ENCODE measurements at places on chromosomes 3 and 15.

DNA sequence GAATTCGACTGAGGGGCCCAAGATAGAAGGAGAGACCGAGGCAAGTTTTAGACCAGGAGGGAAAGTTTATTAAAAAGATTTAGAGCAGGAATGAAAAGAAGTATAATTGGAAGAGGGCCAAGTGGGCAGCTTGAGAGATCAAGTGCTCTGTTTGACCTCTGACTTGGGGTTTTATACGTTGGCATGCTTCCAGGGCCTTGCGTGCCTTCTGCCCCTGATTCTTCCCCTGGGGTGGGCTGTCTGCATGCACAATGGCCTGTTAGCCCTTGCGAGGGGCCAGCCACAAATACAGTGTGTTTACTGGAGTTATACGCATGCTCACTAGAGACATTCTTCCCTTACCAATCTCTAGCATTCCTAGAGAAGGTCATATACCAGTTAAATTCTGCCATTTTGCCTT, 70.7 kb upstream of the LARS2 start:
- no peak overlapping the region for H3K27ac ChIP-seq
- peaks cover 5% of the 10 kb centered on the region for H3K27me3 ChIP-seq
- no peaks in the 10 kb centered on the region for H3K36me3 ChIP-seq
- peaks cover 4% of the 10 kb centered on the region for H3K4me1 ChIP-seq
- no peak for DNase-seq

DNA sequence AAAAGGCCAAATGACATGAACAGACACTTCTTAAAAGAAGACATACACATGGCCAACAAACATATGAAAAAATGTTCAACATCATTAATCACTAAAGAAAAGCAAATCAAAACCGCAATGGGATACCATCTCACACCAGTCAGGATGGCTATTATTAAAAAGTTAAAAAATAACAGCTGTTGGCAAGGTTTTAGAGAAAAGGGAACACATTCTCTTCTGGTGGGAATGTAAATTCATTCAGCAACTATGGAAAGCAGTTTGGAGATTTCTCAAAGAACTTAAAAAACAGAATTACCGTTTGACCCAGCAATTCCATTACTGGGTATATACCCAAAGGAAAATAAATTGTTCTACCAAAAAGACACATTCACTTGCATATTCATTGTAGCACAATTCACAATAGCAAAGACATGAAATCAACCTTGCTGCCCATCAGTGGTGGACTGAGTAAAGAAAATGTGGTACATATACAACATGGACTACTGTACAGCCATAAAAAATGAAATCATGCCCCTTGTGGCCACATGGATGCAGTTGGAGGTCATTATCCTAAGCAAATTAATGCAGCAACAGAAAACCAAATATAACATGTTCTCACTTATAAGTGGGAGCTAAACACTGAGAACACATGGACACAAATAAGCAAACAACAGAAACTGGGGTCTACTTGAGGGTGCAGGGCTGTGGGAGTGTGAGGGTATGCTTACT, 190.7 kb upstream of the MCTP2 start:
- H3K4me3 ChIP-seq, result no peak overlapping the region
- no peaks in the 10 kb centered on the region for H3K4me1 ChIP-seq
- DNase-seq, result no peak

DNA sequence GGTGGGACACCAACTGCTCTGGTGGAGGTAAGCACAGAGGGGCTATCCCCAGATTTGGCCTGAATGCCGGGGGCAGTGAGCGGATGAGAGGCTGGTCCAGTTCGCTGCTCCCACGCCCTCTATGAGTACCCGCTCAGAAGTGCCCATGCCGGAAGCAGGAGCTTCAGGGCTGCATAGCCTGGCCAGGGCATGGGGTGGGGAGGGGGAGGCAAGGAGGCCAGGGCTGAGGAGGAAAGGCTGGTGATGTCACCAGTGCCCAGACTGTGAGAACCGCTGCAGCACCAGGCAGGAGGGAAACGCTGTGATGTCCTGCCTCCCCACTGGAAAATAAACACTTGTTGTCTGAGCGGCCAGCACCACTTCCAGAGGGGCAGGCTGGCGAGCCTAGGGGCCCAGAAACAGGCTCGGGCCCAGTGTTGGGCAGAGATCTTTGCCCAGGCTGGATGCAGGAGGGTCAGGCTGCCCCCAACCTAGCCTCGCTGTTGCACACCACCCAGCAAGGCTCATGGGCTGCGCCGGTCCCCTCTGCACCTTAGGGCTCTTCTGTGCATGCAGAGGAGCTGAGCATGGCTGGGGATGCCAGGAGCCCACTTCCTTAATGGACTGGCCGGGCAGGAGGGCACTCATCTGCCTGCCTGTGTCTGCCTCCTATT, 10.9 kb upstream of the DLL4 start:
- no peaks in the 10 kb centered on the region for H3K4me1 ChIP-seq
- no peak overlapping the region for H3K27ac ChIP-seq
- H3K36me3 ChIP-seq, result no peaks in the 10 kb centered on the region
- DNase-seq, result no peak

DNA sequence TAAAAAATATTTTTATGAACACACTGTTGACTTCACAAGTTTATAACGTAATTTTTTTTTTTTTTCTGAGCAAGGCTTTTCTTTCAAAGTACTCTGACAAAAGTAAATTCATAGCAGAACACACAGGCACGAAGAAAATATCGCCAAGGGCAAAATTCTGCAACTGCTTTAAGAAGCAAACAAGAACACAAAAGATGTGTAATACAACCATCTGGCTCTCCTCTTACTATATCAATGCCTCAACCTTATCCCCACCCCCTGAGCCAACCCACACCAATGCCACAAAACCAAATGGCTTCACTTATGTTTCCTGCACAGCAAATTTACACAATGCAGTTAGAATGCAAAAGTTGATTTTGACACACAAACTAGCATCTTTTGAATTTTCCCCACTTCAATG, 274.2 kb downstream of the FOXP1 start:
- H3K27me3 ChIP-seq, result no peaks in the 10 kb centered on the region
- no peaks in the 10 kb centered on the region for H3K36me3 ChIP-seq
- peaks cover 17% of the 10 kb centered on the region for H3K4me1 ChIP-seq
- DNase-seq, result no peak
- H3K27ac ChIP-seq, result no peak overlapping the region
- no peak overlapping the region for H3K4me3 ChIP-seq

GRCh38 chr15:40088929-40089755, 19.5 kb downstream of the BMF start:
- DNase-seq, result no peak
- H3K4me1 ChIP-seq, result peaks cover 57% of the 10 kb centered on the region
- H3K36me3 ChIP-seq, result peaks cover 6% of the 10 kb centered on the region
- H3K4me3 ChIP-seq, result no peak overlapping the region
- no peaks in the 10 kb centered on the region for H3K27me3 ChIP-seq

GRCh38 chr3:140733623-140734022, 55.8 kb downstream of the TRIM42 start:
- H3K27ac ChIP-seq, result no peak overlapping the region
- no peaks in the 10 kb centered on the region for H3K4me1 ChIP-seq
- peaks cover 6% of the 10 kb centered on the region for H3K27me3 ChIP-seq
- no peaks in the 10 kb centered on the region for H3K36me3 ChIP-seq
- no peak for DNase-seq

DNA sequence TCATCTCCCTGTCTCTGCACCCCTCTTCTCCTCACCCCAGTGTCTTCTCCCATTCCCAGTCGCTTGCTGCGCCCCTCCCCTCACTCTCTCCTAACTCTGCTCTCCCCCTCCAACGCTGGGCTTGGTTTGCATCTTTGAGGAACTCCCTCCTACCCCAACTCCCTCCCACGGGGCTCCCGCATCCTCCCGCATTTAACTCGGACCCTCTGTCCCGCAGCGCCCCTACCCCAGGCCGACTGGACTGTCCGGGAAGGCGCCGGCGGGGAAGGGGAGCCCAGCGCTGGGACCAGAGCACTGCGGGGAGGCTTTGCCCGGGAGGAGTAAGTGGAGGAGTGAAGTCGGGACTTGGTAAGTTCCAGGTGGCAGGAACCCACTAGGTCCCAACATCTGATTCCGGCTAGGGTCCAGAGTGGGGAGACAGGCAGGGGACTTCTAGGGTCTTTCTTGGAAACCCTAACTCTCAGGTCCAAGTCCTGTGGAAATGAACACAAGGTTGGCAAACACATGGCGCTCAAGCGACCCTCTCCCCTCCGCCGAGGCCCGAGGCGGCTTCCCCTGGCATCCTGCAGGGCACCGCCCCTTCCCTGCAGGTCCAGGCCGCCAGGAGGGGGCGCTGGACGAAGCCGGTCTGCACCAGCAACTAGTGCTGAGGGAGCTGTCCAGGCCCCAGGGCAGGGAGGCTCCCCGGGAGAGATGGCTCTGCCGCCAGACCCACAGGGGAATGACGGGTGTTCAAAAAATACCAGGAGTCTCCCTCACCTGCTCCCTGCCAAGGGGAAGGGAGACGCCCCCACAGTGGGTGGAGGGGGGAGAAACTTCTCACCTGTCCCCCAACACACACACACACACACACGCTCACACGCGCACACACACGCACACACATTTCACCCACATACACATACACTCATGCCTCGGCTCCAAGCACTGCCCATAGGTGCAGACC, 53.2 kb downstream of the LHFPL4 start:
- H3K27ac ChIP-seq, result no peak overlapping the region
- peaks cover 23% of the 10 kb centered on the region for H3K27me3 ChIP-seq
- H3K4me1 ChIP-seq, result peaks cover 18% of the 10 kb centered on the region
- peak overlapping the region; percentile 20 for H3K4me3 ChIP-seq
- H3K36me3 ChIP-seq, result no peaks in the 10 kb centered on the region

DNA sequence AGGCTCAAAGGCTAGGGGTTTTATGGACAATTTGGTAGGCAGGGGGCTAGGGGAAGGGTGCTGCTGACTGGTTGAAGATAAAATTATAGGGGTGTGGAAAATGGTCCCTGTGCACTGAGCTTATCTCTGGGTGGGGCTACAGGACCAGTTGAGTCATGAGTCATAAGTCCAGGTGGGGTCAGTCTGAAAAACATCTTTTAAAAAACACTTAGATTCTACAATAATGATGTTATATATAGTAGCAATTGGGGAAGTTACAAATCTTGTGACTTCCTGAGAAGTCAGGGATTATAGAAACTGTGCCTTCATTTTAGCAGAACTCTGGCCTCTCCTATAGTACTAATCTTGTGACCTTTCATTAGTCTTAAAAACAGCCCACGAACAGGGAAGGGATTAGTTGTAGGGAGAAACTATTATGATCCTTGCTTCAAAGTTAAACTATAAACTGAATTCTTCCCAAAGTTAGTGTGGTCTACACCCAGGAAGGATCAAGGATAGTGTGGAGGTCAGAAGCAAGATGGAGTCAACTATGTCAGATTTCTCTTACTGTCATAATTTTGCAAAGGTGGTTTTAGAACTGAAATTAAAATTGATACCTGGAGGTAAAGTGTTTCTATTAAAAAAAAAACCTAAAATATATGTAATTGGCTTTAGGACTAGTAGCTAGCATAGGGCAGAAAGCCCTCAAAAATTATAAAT, 130.1 kb downstream of the P2RY1 start:
- H3K27me3 ChIP-seq, result no peaks in the 10 kb centered on the region
- no peak overlapping the region for H3K27ac ChIP-seq
- no peaks in the 10 kb centered on the region for H3K36me3 ChIP-seq
- peaks cover 13% of the 10 kb centered on the region for H3K4me1 ChIP-seq

DNA sequence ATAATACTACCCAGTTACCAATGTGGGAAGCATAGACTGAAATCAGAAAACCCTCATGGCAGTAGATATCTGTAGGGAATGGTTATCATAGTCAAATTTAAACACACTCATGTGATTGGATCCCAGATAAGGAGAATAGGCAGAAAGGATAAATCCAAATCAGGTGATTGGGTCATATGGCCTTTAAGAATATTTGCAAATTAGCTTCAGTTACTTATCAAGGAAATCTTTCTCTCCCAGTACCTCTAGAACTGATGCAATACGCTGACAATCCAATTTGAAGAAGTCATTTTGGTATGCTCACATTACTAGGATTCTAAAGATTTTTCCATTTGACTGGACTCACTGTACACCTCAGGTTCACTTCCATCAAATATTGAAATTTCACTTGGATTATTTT, 87.7 kb upstream of the MNS1 start:
- H3K4me1 ChIP-seq, result no peaks in the 10 kb centered on the region
- no peaks in the 10 kb centered on the region for H3K36me3 ChIP-seq
- DNase-seq, result no peak
- no peak overlapping the region for H3K4me3 ChIP-seq
- no peak overlapping the region for H3K27ac ChIP-seq
- no peaks in the 10 kb centered on the region for H3K27me3 ChIP-seq

- no peak overlapping the region for H3K4me3 ChIP-seq
- H3K4me1 ChIP-seq, result no peaks in the 10 kb centered on the region
- H3K27ac ChIP-seq, result no peak overlapping the region
- H3K36me3 ChIP-seq, result no peaks in the 10 kb centered on the region
These were observed 89.6 kb upstream of the ARPP21 start for GRCh38 chr3:35549690-35550089.

DNA sequence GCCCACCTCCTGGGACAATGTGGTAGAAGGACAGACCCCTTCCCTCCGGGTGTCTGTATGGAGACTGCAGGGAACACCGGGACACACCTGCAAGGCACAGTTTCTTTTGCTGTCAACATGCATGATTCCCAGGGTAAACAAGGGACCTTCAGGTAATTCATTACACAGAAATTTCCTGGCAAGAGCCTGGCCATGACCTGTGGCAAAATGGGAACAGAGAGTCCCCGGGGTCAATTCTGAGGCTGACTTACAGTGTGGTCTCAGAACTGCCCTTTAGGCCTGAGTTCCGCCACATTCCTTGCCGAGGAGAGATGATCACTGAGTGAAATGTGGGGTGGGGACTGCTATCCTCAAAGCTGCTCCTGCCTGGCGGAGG, 6.3 kb downstream of the STARD5 start:
- H3K27me3 ChIP-seq, result no peaks in the 10 kb centered on the region
- DNase-seq, result no peak
- H3K36me3 ChIP-seq, result peaks cover 27% of the 10 kb centered on the region

GRCh38 chr3:37290551-37290950, 116.2 kb upstream of the LRRFIP2 start:
- no peak for DNase-seq
- H3K27me3 ChIP-seq, result no peaks in the 10 kb centered on the region
- peaks cover 40% of the 10 kb centered on the region for H3K36me3 ChIP-seq

DNA sequence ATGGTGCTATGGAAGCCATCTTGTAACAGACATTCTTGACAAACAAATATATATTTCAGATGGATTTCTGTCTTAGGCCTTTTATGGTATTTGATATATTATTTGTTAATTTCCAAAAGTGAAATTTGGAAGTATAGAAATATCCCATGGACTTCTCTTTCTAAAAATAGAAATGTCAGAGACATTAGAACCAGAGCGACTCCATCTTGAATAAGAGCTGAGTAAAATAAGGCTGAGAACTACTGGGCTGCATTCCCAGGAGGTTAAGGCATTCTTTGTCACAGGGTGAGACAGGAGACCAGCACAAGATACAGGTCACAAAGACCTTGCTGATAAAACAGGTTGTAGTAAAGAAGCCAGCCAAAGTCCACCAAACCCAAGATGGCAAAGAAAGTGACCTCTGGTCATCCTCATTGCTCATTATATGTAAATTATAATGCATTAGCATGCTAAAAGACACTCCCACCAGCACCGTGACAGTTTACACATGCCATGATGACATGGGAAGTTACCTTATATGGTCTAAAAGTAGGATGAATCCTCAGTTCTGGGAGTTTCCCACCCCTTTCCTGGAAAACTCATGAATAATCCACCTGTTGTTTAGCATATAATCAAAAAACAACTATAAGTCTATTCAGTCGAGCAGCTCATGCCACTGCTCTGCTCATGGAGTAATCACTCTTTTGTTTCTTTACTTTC, 146.0 kb downstream of the NEK11 start:
- H3K4me3 ChIP-seq, result no peak overlapping the region
- H3K27ac ChIP-seq, result no peak overlapping the region
- DNase-seq, result no peak
- H3K36me3 ChIP-seq, result peaks cover 9% of the 10 kb centered on the region
